ENCODE measurements at places on chromosomes 16 and 17. TPM values are rescaled to one million over a fixed set of nuclear protein-coding genes. Genes with fewer than 3 reads are reported as not detected.

- H3K4me3 ChIP-seq: no peak overlapping the region
- H3K27ac ChIP-seq: no peak overlapping the region
- no peaks in the 10 kb centered on the region for H3K36me3 ChIP-seq
These were observed 1144.9 kb upstream of the GOT2 start for GRCh38 chr16:59878999-59879398.

DNA sequence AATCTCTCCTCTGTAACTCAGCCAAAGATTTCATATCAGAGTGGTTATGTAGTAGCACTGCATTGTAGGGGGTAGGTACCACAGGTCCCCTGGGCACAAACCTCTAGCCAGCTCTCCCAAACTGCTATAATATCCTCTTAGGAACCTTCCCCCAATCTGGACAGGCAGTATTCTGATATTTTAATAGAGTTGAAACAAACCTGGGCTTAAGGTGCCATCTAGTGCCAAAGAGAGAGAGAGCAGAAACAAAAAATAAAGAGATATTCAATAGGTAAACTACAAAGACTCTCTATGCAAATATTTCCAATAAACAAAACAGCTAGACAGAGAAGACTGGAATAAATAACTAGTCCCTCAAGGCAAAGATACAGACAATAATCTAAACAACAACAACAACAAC lies 1070.0 kb downstream of the CDH11 start:
- no peaks in the 10 kb centered on the region for H3K27me3 ChIP-seq
- DNase-seq: no peak
- no peaks in the 10 kb centered on the region for H3K4me1 ChIP-seq
- H3K27ac ChIP-seq: no peak overlapping the region
- no peaks in the 10 kb centered on the region for H3K36me3 ChIP-seq

- DNase-seq: peak; percentile 86
- H3K27me3 ChIP-seq: no peaks in the 10 kb centered on the region
- H3K4me3 ChIP-seq: no peak overlapping the region
- peaks cover 71% of the 10 kb centered on the region for H3K4me1 ChIP-seq
- H3K36me3 ChIP-seq: no peaks in the 10 kb centered on the region
These were observed 50.2 kb upstream of the SLC12A3 start for GRCh38 chr16:56814537-56815432.

GRCh38 chr17:72723711-72724110 lies 368.8 kb downstream of the SLC39A11 start:
- DNase-seq: no peak
- H3K27me3 ChIP-seq: no peaks in the 10 kb centered on the region
- no peaks in the 10 kb centered on the region for H3K36me3 ChIP-seq
- H3K4me1 ChIP-seq: no peaks in the 10 kb centered on the region

The KRT15 gene
- 10.5 TPM for total RNA-seq

The CCT6B gene
- 1.5 TPM for total RNA-seq

DNA sequence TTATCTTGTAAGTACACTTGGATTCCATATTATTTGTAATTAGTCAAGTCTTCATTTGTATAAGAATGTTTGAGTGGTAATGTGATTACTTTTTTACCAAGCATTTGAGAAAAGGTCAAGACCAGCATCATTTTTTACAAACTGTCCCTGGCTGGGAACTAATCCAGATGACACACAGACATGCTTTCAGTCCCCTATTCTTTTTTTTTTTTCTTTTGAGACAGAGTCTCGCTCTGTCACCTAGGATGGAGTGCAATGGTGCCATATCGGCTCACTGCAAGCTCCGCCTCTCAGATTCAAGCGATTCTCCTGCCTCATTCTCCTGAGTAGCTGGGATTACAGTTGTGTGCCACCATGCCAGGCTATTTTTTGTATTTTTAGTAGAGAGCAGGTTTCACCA lies 4.5 kb downstream of the DERL2 start:
- H3K27me3 ChIP-seq: no peaks in the 10 kb centered on the region
- H3K36me3 ChIP-seq: no peaks in the 10 kb centered on the region
- H3K27ac ChIP-seq: no peak overlapping the region
- H3K4me3 ChIP-seq: no peak overlapping the region
- no peaks in the 10 kb centered on the region for H3K4me1 ChIP-seq

GRCh38 chr16:70657956-70658355 lies 11.6 kb downstream of the IL34 start:
- H3K36me3 ChIP-seq: no peaks in the 10 kb centered on the region
- no peak for DNase-seq
- no peaks in the 10 kb centered on the region for H3K4me1 ChIP-seq
- no peak overlapping the region for H3K4me3 ChIP-seq
- H3K27ac ChIP-seq: no peak overlapping the region

GRCh38 chr17:69560987-69561441 lies 146.5 kb downstream of the MAP2K6 start:
- H3K27ac ChIP-seq: no peak overlapping the region
- no peaks in the 10 kb centered on the region for H3K27me3 ChIP-seq
- H3K4me3 ChIP-seq: no peak overlapping the region
- no peaks in the 10 kb centered on the region for H3K36me3 ChIP-seq

DNA sequence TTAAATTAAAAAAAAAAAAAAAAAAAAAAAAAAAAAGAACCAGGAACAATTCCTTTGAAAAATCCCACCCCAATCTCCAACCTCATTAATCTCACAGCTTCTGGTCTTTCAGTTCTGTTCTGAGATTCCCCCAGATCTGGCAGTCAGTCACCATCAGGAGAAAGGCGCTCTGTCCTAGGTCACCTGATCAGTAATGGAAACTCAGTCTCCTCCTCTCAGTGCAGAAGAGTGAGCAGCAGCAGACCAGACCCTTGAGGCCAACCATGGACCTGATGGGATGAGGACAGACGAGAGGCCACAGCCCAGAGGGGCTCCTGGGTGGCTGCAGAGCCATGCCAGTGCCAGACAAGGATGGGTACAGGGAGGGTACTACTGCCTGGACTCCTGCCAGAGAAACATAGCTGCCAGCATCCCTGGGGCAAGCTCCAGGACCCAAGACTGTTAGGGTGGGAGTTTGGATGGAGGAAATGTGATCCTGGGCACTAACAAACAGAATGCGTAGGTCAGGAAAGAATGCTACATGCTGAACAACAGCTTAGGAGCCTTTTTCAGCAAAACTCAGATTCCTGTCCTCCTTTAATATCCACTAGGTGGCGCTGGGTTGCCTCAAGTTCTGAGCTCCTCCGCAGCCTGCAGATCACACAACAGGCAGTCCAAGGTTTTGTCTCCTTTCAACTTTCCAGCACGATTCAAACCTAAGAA lies 28.7 kb downstream of the MPG start:
- peak; percentile 70 for DNase-seq
- no peaks in the 10 kb centered on the region for H3K27me3 ChIP-seq
- H3K36me3 ChIP-seq: no peaks in the 10 kb centered on the region
- no peaks in the 10 kb centered on the region for H3K4me1 ChIP-seq
- H3K27ac ChIP-seq: no peak overlapping the region

GRCh38 chr16:3198334-3199072 lies 10.5 kb downstream of the OR1F1 start:
- H3K27ac ChIP-seq: no peak overlapping the region
- H3K36me3 ChIP-seq: no peaks in the 10 kb centered on the region
- no peak for DNase-seq
- H3K4me3 ChIP-seq: no peak overlapping the region

GRCh38 chr17:30552994-30553566 lies 75.9 kb downstream of the GOSR1 start:
- no peak for DNase-seq
- H3K36me3 ChIP-seq: no peaks in the 10 kb centered on the region
- no peak overlapping the region for H3K27ac ChIP-seq
- H3K4me1 ChIP-seq: no peaks in the 10 kb centered on the region
- no peak overlapping the region for H3K4me3 ChIP-seq
- H3K27me3 ChIP-seq: no peaks in the 10 kb centered on the region

GRCh38 chr17:18226284-18226945 lies 980 bp downstream of the LLGL1 start:
- H3K36me3 ChIP-seq: no peaks in the 10 kb centered on the region
- no peak for DNase-seq
- H3K27me3 ChIP-seq: no peaks in the 10 kb centered on the region
- peaks cover 21% of the 10 kb centered on the region for H3K4me1 ChIP-seq
- peak overlapping the region; percentile 87 for H3K4me3 ChIP-seq

DNA sequence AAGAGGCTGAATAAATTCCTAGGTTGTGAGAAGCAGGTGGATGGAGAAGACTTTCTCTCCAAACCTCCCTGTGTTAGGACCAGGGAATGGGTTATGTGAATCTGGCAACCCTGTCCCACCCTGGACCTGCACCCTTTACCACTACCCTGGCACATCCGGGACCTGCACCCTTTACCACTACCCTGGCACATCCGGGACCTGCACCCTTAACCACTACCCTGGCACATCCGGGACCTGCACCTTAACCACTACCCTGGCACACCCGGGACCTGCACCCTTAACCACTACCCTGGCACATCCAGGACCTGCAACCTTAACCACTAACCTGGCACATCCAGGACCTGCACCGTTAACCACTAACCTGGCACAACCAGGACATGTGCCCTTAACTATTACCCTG lies 207.0 kb upstream of the CACNG3 start:
- H3K4me1 ChIP-seq: no peaks in the 10 kb centered on the region
- no peak overlapping the region for H3K4me3 ChIP-seq

DNA sequence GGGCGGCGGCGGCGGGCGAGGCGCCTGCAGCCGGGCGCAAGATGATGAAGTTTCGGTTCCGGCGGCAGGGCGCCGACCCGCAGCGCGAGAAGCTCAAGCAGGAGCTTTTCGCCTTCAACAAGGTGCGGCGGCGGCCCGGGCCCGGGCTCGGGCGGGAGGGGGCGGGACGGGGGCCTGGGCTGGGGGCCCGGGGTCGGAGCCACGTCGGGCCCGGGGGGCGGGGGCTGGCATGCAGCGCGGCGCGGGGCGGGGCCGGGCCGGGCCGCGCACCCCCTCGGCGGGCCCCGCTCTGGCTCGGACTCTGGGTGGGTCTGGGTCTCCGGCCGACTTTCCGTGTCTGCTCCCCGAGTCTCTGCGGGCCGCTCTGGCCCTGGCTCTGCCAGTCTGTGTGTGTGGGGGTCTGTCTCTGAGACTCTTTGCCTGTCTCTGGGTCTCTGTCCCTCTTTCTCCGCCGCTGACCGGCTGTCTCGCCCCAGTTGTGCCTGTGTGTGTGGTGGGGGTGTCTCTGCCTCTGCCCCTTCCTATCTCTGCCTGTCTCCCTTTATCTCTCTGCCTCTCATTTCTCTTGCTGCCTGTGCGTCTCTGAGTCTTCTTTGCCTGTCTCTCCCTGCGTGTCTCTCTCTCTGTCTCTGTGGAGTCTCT lies 328 bp downstream of the LLGL1 start:
- peak overlapping the region; percentile 87 for H3K4me3 ChIP-seq
- H3K36me3 ChIP-seq: no peaks in the 10 kb centered on the region
- peak overlapping the region; percentile 93 for H3K27ac ChIP-seq
- no peak for DNase-seq

GRCh38 chr17:39923836-39924690 lies 3.3 kb downstream of the ORMDL3 start:
- H3K4me1 ChIP-seq: peaks cover 22% of the 10 kb centered on the region
- H3K27ac ChIP-seq: no peak overlapping the region
- H3K36me3 ChIP-seq: peaks cover 2% of the 10 kb centered on the region
- no peak overlapping the region for H3K4me3 ChIP-seq

The MYLK3 gene
- total RNA-seq: 1.8 TPM

DNA sequence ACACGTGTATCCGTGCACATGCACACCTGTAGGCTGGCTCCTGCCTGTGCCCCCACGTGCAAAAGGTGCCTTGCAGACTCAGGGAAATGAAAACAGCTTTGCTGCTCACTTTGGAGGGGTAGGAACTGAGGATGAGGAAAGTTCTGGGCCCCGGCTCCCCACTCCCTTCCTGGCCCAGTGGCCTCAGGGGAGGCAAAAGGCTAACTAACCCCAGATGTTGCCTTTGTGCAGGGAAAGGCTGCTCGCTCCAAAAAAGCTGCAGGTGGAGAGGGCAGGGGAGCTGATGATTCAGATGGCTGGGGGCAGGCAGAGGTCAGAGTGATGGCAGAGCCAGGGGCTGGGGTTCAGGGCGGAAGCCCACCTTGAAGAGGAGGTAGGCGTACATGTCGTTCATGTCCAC lies 12.4 kb downstream of the PLCD3 start:
- H3K36me3 ChIP-seq: peaks cover 2% of the 10 kb centered on the region
- no peak overlapping the region for H3K4me3 ChIP-seq
- H3K27me3 ChIP-seq: no peaks in the 10 kb centered on the region
- peaks cover 30% of the 10 kb centered on the region for H3K4me1 ChIP-seq
- no peak for DNase-seq

- no peak for DNase-seq
- H3K27me3 ChIP-seq: no peaks in the 10 kb centered on the region
- no peak overlapping the region for H3K4me3 ChIP-seq
- no peaks in the 10 kb centered on the region for H3K36me3 ChIP-seq
- H3K4me1 ChIP-seq: no peaks in the 10 kb centered on the region
These were observed 28.3 kb downstream of the PIMREG start for GRCh38 chr17:6472517-6472916.

DNA sequence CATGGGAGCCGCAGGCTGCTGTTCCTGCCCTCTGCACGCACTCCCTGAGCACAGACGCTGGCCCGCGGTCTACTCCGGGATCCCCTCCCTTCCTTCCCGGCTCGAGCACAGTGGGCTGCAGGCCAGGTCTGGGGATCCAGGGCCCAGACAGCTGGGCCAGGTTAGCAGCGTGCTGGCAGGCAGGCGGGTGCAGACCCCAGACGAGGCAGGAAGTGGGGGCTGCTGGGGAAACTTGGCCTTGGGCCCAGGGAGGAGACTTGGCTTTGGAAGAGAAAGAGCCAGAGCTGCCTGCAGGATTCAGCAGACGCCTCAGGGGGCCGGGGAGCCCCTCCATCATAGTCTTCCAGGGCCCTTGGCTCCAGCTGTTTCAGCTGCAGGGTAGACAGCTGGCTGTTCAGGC lies 30.2 kb upstream of the ABCC3 start:
- H3K27ac ChIP-seq: no peak overlapping the region
- H3K36me3 ChIP-seq: no peaks in the 10 kb centered on the region
- H3K4me1 ChIP-seq: no peaks in the 10 kb centered on the region
- no peak for DNase-seq

GRCh38 chr17:44348234-44348987 lies 3.3 kb downstream of the GRN start:
- no peak for DNase-seq
- H3K36me3 ChIP-seq: peaks cover 2% of the 10 kb centered on the region
- no peak overlapping the region for H3K27ac ChIP-seq
- H3K4me1 ChIP-seq: 0 out of 2 replicates have a peak, but pooled peaks cover 6% of the 10 kb centered on the region

DNA sequence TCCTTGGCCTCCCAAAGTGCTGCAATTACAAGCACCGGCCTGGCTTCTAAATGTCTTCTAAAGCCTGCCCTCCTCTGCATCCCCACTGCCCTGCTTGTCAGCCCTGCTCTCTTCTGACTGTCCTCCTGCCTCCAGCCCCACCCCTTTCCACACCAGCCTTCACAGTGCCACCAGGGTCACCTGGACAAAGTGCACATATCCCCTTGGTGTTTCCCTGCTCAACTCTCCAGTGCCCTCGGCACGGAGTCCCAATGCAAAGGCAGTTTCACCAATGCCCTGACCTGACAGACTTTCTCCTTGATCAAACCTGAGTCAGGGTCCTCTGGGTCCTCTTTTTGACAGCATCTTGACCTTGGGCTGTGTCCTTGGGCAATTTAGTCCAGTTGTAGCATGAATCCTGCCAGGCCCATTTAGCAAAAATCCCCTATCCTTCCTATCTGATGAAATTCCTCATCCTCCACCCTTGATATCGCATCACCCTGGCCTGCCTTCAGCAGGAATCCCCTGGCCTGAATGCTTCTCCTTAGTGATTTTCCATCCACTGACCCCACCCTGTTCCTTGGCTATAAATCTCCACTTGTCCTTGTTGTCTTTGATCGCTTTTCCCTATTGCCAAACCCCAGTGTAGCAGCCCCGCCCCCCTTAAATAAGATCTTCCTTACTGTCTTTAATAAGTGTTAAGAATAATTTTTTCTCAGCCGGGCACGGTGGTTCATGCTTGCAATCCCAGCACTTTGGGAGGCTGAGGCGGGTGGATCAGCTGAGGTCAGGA lies 42.7 kb upstream of the ETV4 start:
- no peak overlapping the region for H3K4me3 ChIP-seq
- H3K27me3 ChIP-seq: no peaks in the 10 kb centered on the region
- H3K27ac ChIP-seq: peak overlapping the region; percentile 56
- peaks cover 49% of the 10 kb centered on the region for H3K4me1 ChIP-seq
- H3K36me3 ChIP-seq: no peaks in the 10 kb centered on the region
- no peak for DNase-seq

All from Caco-2 (cell line).